D721Med (cell line): ENCODE measurements at places on chromosomes 2 and 18.

- no peak for DNase-seq
Measured at GRCh38 chr18:61596296-61596695, 263.1 kb downstream of the CDH20 start.

- no peak for DNase-seq
Measured at GRCh38 chr2:164178835-164179465, 442.3 kb downstream of the GRB14 start.

DNA sequence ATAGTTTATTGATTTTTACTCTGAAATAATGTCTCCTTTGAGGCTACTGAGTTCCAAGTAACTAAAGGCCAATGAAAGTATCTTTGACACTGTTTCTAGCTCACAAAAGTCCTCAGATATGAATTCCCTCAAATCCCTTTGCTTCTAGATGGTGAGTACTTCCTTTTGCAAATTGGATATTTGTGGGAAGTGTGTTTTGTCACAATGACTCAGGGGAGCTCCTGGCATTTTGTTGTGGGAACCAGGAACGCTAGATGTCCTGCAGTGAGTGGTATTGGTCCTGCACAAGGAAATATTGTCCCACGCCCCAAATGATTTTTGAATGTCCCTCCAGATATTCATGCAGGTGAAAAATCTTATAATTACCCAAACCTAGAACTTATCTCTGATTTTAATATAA lies 24.3 kb downstream of the TACR1 start:
- DNase-seq, result no peak

DNA sequence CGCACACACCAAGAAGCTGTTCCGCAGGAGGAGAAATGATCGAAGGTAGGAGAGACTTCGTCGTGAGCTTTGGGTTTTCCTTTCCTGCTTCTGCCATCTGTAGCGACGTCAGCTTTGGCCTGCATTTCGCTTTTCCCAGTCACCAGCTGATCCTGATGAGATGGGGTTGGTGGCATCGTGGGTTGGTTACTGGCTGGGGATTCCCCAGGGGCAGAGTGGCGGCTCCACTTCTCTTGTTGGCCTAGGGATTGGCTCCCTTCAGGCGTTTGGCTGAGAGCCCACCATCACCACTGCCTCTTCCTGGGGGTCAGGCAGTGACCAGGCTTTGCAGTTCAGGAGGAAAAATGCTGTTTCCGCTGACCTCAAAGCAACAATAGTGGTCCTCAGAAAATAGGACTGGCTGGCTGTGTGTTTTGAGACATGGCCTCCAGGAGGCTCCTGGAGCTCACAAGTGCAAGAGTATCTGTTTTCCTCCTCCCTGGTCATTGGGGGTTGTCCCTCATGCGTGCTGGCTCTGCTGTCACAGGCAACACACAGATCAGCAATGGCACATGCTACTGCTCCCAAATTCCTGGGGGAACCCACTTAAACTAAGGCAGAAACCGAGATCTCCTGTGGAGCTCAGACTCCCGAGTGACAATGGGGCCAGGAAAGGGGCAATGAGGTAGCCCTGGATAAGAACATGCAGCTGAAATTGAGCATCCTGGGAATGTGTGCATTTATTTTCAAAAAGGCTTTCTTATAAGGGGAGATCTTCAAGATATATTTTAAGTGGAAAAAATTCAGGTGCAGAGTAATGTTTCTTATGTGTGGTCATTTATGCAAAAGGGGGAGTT lies 173.0 kb downstream of the CTIF start:
- no peak for DNase-seq

DNA sequence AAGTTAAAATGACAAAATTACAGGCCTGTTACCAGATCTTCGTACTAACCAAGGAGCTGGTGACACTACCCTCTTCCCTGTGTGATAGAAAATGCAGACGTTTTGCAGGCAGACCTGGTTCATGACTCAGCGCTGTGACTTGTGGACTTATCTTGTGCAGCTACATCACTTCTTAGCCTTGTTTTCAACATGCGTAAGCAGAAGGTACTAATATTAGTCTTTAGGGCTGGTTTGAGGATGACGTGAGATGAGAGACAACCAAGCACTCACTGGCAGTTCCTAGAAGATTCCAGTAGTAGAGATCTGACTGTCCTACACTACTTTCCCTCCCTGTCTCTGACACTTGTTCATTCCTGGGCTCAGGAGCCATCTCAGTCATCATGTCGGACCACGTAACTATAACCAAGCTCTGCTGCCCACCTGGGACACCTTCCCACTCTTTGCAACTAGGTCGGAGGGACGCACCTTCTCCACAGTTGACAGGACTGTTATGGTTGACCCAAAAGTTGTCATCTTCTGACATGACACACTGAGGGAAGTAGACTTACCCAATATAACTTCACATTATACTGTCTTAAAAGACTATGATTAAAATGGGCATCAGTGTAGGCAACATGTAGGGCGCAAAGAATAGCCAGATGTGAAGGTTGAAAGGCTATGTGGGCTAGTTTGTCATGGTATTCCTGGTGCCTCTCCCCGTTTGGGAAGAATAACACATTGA lies 64.8 kb downstream of the TNFRSF11A start:
- no peak for DNase-seq

DNA sequence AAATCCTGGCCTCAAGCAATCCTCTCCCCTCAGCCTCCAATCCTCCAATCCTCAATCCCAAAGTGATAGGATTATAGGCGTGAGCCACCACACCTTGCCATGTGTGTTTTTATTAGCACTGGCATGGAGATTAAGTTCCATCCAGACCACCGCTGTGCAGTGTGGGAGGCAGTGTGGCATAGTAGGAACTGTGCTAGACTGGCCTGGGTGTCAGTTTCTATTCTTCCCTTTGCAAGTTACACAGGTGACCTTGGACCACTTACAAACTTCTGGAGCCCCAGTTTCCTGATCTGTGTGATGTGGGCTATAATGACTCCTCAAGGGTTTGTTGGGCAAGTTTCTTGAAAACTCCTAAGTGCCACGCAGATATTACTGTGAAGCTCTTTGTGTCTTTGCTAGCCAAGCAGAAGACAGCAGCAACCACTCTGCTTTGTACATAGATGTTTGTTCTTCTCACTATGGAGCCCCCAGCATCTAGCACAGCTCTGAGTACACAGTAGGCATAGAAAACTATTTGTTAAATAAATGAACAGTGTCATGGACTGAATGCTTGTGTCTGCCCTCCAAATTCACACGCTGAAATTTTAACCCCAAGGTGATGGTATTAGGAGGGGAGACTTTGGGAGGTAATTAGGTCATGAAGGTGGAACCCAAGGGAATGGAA lies 93.0 kb downstream of the LBH start:
- no peak for DNase-seq

GRCh38 chr2:129058981-129059380 lies 740.3 kb upstream of the HS6ST1 start:
- no peak for DNase-seq

GRCh38 chr2:12479065-12479601 lies 237.6 kb upstream of the TRIB2 start:
- DNase-seq, result no peak

- DNase-seq, result no peak
Measured at GRCh38 chr18:7090771-7091170, 26.8 kb downstream of the LAMA1 start.

DNA sequence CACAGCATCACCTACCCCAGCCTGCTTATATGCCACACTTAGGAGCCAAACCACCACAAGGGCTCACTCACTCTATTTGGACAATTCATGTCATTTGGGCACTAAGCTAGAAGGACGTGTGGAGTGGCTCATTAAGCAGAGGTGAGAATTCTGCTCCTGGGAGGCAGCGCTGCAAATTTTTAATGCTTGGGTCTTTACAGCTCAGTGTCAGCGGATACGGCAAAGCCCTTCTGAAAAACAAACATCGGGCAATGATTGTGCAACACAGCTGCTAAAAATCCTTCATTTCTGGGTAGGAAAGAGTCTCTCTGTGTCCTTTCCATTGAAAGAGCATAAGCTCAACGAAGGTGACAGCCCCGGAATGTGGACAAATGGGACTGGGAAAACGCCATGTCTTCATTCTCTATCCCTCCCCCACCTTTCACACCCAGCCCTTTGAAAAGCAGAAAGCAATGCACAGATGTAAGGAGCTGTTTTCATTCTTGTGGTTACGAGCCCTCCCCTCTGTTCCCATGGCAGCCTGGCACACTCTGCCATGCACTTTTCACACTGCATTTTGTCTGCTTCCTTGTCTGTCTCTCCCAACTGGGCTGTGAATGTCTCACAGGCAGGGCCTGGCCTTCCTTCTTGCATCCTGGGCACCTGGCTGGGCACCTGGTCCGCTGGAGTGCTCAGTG lies 16.0 kb downstream of the TMEM177 start:
- DNase-seq, result no peak

DNA sequence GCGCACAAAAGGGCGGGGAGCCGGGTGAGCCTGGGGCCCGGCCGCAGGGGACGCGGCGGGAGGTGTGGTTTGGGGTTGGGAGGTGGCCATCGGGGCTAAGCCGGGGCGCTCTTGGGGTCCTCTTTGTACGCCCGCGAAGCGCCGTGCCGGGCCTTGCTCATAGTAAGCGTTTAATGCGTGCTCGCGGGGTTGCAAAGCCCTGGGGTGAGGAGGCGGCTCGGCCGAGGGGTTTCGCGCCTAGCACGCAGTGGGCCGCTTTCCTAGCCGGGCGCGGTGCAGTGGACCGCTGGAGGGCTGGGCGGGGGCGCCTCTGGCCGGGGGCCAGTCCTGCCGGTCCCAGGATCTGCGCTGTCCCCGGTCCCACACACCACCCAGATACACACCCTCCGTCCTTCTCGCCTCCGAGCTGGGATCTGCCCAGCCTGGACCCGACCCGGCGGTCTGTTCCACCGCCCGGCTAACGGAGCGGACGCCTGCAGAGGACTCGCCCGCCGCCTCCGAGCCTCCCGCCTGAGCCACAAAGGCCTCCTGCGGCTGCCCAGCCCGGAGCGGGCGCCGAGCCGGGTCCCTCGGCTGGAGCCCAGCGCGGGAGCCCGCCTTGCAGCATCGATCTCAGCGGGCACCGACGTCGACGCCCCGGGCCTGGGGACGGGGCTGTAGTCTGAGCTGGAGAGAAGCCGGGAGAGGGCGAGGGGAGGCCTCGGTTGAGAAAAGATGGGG lies 564 bp downstream of the DPYSL5 start:
- DNase-seq, result no peak

GRCh38 chr2:70115646-70116442 lies 28.6 kb downstream of the PCBP1 start:
- DNase-seq, result no peak

DNA sequence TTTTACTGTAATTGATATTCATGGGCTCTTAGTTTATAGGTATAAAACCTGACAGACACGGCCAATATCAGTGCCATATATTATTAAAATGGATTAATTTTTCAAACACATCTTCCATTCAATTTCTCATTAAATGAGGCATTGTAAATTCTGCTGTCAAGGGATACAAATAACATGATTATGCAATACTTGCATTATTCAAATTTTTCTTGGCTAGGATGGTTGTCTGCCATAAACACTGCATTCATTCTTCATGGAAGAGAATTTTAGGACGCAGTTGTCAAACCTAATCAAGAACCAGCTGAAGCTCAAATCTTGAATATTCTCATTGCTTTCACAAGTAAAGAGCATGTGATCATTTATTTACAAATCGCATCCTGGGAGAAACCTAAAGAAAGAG lies 255.6 kb downstream of the RDH14 start:
- no peak for DNase-seq

- no peak for DNase-seq
Measured at GRCh38 chr2:34234823-34235222, 635.7 kb upstream of the FAM98A start.

DNA sequence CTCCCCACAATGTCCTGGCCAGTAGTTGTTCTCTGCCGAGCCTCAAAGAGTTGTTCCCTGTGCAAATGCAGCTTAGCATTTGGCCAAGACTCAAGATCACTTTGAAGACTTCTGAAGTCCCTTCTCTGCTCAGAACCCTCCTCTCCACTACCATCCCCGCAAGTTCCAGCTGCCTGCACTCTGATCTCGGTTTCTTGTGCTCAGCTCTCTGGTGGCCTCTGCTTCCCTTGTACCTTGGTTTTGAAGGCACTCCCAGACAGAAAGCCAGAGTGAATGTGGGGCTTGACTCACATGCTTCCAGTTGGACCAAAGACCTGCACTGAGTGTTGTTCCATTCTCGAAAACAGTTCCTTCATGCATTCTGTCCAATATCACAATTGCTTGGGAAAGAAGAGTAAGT lies 28.6 kb downstream of the CRACDL start:
- DNase-seq, result no peak

DNA sequence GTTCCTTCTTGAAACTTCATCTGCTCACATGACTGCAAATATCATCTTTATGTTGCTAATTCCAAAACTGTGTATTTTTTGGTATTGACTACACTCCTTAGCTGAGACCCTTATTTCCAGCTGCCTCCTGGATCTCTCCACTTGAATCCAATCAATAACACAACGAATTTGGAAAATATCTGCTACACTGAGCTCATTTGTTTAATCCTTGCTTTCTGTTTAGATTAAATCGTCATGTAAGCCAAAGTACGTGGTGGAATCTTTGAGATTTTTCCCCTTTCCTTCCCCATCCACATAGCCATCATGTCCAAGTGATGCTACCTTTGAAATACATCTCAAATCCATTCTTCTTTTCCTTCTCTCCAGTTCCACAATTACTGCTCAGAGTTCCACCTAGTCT lies 15.6 kb downstream of the OTX1 start:
- no peak for DNase-seq

GRCh38 chr18:79515944-79516351 lies 120.2 kb downstream of the NFATC1 start:
- no peak for DNase-seq

DNA sequence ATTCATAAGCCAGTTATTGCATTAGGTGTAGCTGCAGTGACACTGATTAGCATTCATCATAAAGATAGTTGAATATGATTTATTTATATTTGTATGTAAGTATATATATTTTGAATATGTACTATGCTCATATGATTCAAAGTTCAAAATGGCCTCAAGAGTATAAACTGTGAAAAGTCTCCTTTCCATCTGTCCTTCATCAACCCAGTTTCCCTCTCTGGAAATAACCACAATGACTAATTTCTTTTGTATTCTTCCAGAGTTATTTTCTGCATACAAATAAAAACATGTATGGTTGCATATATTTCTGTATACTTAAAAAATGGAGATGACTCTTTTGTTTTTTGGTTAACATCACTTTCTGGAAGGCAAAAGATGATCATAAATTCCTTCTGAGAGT lies 95.2 kb downstream of the CAMKMT start:
- no peak for DNase-seq

DNA sequence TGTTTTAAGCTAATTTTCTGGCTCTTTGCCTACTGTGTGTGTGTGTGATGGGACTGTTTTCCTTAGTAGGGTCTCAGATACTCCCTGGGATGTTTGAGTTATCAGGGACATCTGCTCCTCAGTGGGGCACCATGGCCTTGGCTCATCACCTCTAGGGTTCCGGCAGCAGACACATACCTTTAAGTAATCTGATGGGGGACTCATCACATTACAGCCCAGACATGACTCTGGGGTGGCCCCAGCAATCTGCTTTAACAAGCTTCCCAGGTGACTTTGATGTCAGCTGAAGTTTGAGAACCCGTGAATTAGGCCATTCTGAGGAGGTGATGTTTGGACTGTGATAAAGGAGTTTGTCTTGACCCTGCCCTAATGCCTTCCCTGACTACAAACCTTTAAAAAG lies 38.8 kb downstream of the DDX18 start:
- no peak for DNase-seq
